T-helper 2 cell treated with Interferon-gamma antibody and Interleukin-4, amounts not matched to agents 5 μg/mL and 100 μg/mL, for 36 hours (primary cell): ENCODE measurements at places on chromosomes 11 and 22.

DNA sequence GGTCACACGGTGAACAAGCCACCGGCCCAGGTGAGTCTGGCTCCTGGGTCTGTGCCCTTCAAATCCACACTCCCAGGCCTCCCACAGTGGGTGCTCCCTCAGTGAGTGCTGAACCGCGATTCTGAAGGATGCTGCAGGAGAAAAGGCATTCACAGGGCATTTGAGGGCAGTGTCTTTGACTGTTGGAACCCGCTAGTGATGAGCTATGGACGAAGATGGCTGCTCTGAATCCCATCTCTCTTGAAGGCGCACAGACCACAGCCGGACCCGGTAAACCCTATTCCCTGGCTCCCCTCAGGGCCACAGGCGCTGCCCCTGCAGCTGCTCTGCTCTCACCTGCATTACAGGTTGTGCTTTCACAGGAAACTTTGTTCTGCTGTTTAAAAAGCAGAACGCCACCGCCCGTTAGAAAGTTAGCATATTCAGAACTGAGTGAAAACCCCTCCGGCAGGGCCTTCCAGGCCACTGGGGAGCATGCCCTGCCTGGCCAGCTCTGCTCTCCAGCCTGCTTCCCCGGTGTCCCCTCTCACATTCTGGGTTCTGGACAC, 3.2 kb downstream of the LRRC32 start:
- DNase-seq = no peak

DNA sequence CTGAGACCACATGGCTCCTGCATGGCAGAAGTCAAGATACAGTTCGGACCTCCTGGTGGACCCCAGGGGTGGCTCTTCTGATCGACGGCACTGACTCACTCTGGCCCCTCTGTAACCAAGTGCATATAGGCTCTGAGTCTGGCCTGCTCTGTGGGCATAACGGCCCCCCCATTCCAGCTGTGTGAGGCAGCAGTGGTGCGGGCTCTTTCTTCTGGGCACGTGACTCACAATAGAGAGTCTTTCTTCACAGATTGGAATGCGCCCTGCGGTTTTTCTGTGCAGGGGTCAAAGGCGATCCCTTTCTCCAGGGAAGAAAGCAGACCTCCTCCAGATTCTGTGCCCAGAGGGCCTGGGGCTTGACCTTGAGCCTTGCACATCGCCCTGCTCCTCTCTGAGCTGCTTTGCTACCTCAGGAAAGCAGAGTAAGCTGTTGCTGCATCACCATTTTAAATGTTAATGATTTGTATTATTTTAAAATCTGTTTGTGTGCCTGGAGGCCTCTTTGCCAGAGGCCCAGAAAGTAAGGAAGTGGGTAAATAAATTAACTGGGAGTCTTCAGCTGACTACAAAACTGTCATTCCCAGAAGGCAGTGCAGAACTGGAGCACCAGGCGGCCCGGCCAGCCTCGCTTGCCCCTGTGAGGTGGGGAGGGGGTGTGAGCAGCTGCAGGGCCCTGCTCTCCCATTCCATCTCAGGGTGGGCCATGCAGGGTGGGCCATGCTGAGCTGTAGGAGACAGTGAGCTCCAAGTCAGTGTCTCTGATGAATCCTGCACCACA, 199.0 kb downstream of the GRIK4 start:
- DNase-seq = no peak

DNA sequence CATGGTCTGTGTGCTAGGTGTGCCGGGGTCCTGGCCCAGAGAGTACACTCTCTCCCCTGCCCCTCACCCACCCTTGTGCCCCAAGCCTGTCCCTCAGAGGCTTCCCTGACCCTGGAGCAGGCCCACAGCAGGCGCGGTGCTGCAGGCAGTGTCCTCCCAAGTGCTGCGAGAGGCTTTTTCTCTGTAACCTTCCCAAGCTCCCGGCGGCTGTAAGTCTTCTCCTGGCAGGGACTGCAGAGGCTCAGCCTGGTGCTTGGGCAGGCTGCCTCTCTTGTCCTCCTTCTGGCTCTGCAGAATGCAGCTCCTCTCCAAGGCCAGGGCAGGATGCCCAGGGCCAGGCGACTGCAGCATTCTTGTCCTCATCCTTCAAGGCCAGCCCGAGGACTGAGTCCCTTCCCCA, 15.9 kb downstream of the RFPL1 start:
- no peak for DNase-seq

DNA sequence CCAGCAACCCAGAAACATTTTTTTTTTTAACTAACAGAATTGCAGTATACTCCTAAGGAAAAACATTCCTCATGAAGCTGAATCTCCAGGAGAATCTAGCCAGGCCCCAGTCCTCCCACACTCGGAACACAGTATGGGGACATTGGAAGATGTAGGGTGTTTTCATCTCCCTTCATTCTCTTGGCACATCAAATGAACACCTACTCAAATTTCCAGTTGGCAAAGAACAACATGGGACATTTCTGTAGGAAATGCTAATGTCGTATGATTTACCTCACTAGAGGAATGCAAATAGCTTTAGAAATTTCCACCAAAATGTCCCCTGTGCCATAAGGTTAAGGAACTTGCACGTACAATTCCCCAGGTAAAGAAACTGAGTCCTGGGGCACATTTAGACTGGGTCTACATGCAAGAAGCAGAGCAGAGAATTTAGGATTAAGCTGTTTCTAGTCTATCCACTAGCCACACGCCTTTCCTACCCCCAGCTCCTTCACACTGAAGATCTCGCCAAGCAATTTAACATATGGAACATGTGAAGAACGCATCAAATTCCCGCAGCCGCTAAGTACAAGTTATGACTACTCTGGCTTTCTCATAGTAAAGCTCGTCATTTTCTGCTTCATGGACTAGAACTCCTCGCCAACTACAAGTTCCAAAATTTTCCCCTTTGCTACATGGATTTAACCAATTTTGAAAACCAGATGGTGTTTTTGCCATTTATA, 2.9 kb upstream of the CADM1 start:
- no peak for DNase-seq

- DNase-seq = no peak
Observed at GRCh38 chr11:33027846-33028536, 11.4 kb upstream of the TCP11L1 start.
